ENCODE measurements at places on chromosomes 6 and 20.

DNA sequence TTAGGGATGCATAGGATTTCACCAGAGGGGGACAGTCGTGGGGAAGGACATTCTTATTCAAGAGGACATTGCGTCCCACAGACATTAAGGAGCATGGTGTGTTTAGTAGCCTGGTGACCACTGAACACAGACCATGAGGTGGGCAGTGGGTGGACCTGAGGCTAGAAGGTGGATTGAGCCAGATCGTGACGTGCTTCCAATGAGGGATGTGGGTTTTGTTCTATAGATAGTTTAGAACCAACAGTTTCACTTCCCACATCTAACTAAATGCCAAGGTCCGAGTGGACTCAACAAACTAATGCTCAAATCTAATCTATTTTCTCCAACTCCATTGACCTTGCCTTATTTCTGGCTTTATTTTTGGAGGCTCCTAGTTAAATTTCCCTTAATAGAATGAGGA lies 58.5 kb downstream of the OGFRL1 start:
- DNase-seq, result no peak

DNA sequence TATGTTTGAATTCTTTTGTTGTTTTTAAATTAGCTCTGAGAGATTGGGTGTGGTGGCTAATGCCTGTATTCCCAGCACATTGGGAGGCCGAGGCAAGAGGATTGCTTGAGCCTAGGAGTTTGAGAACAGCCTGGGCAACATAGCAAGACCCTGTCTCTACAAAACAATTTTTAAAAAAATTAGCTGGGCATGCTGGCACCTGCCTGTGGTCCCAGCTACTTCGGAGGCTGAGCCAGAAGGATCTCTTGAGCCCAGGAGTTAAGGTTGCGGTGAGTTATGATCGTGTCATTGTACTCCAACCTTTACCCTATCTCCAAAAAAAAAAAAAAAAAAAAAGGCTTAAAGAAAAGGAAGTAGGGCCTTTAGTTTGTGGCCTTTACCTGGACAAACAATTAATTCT lies 22.9 kb downstream of the DHX35 start:
- DNase-seq, result no peak

DNA sequence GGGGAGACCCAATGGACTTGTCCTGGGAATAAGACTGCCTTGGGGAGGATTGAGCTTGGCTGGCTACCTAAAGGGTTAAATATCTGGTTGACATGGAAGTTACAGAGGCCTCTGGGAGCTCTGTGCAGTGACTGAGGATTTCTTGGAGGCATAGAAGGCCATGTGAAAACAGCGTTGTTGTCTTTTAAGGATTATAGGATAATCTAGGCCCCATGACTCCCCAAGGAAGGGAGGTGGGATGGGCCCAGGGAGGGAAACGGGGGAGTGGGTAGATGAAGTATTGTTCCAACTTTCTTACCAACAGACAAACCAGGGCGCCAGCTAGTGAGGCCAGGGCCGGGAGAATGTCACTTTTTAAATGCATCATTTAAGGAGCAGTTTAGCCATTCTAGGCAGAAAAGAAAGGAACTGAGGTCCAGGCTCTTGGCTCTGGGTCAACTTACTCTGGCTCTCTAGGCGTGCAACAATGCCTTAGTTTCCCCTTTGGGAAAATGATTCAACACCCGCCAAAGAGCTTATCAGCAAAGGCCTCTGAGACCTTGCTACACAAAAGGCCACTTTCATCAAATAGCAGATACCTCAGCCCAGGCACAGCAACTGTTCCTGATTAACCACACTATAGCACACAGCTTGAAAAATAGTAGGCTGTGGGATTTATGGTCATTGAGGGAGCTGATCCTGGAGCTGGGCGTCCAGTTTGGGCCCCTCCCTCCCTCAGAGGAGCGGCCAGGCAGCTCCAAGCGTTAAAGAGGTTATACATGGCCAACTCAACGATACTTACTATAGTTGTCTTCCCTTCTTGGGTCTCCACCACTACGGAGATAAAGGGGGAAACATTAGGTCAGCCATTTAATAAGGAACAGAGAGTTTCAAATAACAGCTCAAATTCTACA lies 7.0 kb downstream of the MRPS18A start:
- no peak for DNase-seq

DNA sequence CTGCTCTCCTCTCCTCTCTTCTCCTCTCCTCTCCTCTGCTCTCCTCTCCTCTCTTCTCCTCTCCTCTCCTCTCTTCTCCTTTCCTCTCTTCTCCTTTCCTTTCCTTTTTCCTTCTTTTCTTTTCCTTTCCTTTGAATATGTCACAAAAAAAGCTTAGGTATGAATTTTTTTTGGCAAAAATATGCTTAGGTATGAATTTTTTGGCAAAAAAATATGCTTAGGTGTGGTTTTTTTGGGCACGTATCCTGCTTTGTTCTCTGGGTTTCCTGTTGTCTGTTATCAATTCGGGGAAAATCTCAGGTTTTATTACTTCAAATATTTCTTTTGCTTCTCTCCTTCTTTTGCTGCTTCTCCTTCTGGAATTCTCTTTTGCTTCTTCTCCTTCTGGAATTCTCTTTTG lies 155.5 kb upstream of the PMEPA1 start:
- DNase-seq, result no peak

DNA sequence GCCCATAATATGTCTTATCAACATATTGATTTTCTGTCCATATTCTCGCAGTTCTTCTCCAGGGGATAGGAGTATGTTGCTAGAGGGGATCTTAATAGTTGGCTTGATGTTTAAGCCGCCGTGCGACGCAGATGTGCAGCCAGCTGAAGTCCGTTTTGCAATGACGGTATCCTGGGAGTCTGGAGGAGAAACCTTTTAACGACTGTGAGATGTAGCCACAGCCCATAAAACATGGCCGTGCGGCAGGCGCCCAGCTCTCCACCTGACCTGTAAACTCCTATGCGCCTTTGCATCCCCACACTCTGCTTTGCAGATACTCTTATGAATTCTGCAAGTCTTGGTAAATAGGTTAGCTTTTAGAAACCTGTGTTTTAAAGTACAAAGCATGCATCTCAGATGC lies 36.9 kb downstream of the BMP6 start:
- DNase-seq, result no peak

- DNase-seq, result no peak
Observed at GRCh38 chr6:119760046-119760445, 410.5 kb upstream of the MAN1A1 start.

DNA sequence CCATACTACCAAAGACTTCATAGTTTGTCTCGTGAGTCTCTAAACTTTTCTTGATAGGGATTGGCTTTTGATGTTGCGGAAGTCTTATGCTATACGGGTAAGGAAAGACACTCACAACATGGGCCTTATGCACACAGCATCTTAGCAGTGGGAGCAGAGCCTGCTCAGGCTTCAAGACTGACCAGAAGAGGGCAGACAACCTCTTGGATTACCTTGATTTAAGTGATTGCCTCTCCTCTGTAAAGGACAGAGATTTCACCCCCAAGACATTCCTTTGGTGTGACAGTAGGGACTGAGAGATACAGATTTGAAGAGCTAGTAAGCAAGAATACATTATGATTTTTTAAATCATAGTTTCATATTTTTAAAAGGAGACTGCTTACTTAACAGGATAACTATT lies 71.0 kb upstream of the SAMD3 start:
- peak; percentile 48 for DNase-seq

- DNase-seq, result no peak
Observed at GRCh38 chr6:44451803-44452695, 64.5 kb downstream of the CDC5L start.

GRCh38 chr6:300026-300425 lies 7.7 kb downstream of the DUSP22 start:
- DNase-seq, result no peak

Data from DMS53 (cell line).